Stimulated activated effector memory CD8-positive, alpha-beta T cell treated with anti-CD3 and anti-CD28 coated beads, Interleukin-12 subunit alpha, Interleukin-12 subunit beta, amount 100 ng/mL, for 72 hours (primary cell): ENCODE measurements at places on chromosomes 2 and 18.
A peak's percentile ranks its signal among the peaks of the same experiment; 100 is the strongest.

GRCh38 chr18:10289951-10290637 is 164.3 kb upstream of the APCDD1 start:
- no peak for DNase-seq

DNA sequence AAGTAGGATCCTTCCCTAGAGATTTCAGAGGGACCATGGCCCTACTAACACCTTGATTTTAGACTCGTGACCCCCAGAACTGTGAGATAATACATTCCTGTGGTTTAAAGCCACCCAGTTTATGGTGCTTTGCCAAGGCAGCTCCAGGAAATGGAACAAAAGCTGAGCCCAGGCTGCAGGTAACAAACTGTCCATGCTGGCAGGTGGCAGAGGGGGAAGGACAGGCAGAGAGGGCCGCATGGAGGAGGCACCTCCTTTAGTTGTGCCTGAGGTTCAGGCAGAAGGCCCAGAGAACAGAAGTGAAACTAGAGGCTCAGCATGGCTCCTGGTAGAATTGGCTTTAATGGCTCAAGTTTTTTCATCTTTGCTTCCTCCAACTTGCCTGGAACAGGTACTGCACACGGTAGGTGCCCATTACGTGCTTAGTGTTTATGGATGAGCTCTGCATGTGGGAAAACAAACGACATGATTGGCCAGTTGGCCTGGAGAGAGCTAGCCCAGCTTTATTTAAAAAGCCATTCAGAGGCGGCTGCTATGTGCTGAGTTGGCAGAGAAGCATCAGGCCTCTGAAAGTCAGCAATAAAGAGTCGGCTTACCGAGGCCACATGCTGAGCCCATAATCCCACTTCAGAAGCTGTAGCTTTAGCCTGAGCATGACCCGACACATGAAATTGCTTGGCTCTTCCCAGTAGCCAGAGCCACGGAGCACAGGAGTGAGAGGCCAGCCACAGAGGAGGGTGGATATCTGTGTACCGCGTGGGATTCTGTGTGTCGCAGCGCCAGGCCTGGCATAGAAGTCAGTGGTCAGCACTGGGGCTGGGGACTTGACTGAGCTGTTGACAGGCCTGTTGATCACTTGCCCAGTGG is 36.5 kb downstream of the HS1BP3 start:
- no peak for DNase-seq

DNA sequence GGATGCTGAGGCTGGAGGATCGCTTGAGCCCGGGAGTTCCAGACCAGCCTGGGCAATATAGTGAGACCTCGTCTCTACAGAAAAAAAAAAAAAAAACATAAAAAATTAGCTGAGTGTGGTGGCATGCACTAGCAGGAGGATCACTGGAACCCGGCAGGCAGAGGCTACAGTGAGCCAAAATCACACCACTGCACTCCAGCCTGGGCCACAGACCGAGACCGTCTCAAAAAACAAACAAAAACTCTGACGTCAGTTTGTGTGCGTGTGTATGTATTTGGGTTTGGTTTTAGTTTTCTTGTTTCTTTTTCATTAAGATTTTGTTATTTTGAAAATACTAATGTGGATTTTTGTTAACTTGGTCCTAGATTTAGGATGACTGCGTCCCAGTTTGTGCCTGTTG is 19.0 kb downstream of the CEP68 start:
- DNase-seq, result no peak

- no peak for DNase-seq
These were observed 14.6 kb downstream of the PTPN18 start for GRCh38 chr2:130370490-130370889.

DNA sequence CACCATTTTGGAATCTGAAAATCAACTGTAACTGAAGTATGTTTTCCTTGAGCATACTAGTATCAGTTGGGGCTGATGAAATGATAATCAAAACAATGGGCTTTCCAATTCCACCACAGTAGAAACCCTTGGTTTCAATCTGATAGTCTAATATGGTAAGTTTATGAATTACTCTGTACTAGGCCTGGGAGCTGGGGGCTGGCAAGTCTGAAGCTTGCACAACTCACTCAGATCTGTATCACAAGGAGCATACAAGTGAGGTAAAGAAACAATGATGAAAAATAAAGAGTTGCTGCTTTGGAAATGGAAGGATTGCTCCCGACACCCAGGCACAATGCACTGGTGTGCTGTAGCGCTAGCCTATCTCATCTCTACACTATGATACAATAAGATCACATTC is 19.4 kb downstream of the ZEB2 start:
- DNase-seq, result no peak

GRCh38 chr2:230578106-230578505 is 134.5 kb upstream of the CAB39 start:
- no peak for DNase-seq

- DNase-seq, result no peak
These were observed 19.7 kb upstream of the FHL2 start for GRCh38 chr2:105418522-105418921.

DNA sequence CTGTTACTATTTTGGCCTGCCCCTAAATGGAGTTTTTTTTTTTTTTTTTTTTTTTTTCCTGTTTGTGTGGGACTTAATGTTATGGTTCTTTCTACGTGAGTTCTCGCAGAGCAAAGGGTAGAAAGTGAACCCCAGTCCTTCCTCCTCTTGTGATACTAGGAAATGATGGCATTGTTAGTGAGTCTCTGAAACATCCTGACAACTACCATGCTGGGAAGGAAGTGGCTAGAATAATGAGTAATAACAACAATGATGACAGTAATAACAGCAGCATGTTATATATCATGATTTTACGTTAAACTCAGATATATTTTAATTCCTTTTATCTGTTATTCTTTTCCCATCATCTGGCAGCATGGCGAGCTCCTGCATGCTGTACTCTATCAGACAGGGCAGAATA is 216.2 kb upstream of the LINC00305 start:
- DNase-seq, result no peak

GRCh38 chr2:60980071-60980815 is 37.3 kb upstream of the PEX13 start:
- DNase-seq, result no peak

DNA sequence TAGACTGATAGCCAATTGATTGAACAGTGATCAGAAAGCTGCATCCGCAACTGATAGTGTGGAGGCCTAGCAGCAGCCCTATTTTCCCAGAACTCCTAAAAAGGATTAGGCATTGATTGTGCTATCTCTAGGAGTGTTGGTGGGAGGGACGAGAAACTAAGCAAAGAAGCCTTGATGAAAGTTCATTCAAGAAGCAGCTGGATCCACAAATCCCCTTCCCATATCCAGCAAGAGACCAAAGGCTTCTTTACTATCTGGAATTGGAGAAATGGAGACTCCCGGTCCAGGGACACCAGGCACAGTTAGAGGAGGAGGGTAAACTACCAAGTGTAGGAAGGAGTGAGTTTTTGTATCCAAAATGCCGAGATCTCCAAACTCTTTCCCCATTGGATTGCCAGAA is 151.5 kb downstream of the ALK start:
- no peak for DNase-seq

GRCh38 chr2:40072442-40073232 is 293.6 kb upstream of the THUMPD2 start:
- no peak for DNase-seq

- DNase-seq, result no peak
These were observed 2.6 kb upstream of the CD207 start for GRCh38 chr2:70837980-70838925.

- no peak for DNase-seq
These were observed 26.2 kb upstream of the SNORC start for GRCh38 chr2:232843834-232844233.

DNA sequence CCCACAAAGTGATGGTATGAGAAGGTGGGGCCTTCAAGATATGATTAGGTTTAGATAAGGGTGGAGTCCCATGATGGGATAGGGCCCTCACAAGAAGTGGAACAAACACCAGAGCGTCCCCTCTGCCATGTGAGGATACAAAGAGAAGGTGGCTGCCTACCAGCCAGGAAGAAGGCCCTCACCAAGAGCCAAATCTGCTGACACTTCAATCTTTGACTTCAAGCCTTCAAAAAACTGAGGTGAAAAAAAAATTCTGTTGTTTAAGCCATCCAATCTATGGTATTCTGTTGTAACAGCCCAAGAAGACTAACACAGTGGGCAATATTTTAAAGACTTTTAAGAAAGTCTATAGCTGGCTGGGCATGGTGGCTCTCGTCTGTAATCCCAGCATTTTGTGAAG is 522.1 kb downstream of the NRXN1 start:
- DNase-seq, result no peak

- DNase-seq, result no peak
These were observed 458.7 kb downstream of the RNF144A start for GRCh38 chr2:7375901-7376300.

DNA sequence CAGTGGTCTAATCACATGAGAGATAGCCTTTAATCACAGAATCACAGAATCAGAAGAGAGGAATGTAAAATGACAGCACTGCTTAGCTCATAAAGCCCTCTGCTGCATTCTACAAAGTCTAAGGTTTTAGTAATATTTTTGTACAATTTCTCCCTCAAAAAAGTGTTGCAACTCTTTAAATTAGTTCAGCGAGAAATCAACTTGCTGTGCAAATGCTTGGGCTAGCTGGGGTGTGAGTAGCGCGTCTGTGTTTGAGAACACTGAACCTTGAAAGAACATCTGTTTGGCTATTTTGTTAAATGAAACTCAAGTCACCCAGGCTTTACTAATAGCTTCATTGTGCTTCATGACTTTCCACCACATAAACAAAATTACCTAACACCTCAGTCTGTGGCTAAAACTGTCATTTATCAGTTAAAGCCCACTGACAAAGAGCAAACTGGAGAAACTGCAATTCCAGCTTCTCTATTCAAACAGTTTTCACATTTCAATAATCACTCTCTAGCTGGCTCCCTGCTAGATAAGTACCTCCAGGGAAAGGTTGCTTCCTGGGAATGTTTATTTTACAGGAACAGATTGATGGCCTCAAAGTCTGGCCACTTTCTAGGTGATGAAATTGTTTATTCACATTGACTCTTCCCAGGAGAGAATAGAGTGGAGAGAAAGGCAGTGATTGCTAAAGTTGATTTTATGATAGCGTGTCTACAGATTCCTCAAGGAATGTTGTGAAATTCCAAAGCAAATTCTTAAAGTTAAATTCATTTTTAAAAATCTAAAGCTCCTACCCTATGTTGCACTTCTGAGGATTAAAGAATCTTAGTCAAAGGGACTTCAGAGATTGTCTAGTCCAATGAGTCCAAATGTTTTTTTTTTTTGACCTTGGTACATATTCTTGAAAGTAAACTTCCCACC is 36.0 kb upstream of the STAT1 start:
- no peak for DNase-seq

DNA sequence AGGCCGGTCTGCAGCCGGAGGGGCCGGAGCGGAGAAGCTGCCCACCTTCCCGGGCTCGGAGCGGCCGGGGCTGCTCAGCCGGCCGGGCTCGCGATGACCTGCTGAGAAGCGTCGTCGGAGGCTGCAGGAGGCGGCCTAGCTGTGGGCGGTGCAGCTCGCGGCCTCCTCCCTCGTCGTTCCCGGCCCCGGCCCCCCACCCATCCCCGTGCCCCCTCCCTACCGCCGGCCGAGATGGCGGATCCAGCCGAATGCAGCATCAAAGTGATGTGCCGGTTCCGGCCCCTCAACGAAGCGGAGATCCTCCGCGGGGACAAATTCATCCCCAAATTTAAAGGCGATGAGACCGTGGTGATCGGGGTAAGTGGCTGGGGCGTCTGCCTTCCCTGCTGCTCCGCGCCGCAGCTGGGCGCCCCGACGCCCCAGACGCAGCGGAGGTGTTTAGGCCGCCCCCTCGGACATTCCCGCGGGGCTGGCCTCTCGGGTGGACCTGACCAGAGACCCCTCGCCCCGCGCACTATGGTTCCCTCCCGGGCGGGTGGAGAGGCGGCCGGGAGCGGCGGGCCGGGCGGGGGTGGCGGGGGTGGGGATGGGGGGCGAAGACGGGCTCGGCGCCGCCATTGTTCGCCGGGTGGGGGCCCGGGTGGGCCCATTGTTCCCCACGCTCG is 492 bp downstream of the KIF5C start:
- DNase-seq, result peak; percentile 55

DNA sequence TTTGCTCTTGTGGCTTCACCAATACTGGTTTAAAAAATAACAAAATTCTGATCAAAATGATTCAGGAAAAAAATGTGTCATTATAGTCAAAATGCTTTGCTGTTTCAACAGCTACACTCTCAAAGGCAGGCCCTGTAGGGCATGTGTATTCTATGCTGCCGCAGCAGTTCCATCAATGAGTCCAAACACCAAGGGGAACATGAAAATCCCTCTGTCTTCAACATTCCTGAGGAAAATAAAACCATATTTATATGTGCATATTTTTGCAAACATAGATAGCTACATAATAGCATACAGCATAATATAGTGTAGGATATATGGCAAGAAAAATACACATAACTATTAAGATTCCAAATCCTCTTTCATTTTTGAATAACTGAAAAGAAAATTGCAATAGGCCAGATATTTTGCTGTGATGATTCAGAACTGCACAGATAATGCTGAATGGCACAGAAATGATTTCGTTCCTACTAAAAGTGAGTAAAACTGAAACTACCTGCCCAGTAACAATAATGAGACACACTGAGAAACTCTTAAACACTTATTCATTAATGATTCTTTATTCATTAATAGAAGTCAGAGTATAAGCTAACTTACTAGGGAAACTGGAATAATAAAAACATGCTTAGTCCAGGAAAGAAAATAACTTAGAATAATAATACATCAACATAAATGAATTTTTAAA is 343.8 kb downstream of the SUCLG1 start:
- no peak for DNase-seq

GRCh38 chr2:73359915-73360697 is 25.5 kb upstream of the ALMS1 start:
- DNase-seq, result no peak

DNA sequence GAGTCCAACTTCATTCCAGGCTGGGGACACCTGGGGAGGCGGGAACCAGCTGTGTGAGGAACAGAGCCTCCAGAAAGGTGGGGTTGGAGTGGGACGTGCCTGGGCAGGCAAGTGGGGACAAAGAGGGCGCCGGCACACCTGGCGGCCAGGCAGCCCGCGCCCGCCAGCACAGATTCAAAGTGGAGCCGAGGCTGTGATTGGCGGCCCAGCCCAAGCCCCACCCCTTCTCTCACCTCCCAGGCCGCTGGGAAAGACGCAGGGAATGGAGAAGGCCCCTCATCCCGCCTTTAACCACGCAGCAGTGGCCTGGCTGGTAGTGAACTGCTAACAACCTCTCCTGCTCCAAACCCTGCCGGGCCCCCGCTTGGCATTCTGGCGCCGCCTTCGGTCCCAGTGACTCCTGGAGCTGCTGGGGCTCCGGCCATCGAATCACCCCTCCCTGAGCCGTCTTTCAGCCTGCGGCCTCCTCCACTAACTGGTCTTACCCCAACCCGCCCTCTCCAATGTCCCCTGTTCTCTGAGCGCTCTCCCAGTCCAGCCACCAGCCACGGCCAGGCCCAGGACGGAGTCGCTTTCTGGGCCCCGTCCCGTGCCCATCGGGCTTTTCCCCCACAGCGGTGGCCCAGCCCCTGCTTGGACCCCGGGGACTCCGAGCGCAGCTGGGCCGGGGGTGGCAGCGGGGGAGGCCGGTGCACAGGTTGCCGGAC is 27.9 kb upstream of the PTMA start:
- no peak for DNase-seq

GRCh38 chr2:3198119-3198518 is 179.5 kb downstream of the EIPR1 start:
- DNase-seq, result no peak

- no peak for DNase-seq
These were observed 32.7 kb downstream of the SIX3 start for GRCh38 chr2:44974064-44974715.
